ENCODE measurements at places on chromosomes 1 and 21.

GRCh38 chr1:195186544-195186943 lies 1421.7 kb downstream of the KCNT2 start:
- DNase-seq, result no peak

DNA sequence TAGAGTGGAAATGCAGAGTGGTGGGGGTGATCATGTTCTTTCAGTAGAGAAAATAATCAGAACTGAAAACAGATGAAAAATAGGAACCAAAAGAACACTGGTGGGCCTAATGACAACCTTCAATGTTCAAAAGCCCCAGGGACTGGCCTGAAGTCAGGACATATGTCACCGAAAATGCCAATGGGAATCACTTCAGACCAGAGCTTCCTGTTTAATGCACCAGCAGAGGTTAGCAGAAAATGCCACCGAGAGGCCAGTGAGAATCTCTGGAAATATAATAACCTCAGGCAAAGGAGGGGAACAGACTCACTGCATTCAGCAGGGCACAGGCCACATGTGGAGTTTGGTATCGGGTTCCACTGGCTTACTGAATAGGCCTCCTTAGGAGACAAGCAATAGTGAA lies 15.9 kb upstream of the CD58 start:
- DNase-seq, result no peak

GRCh38 chr1:214400131-214400530 lies 119.2 kb downstream of the SMYD2 start:
- no peak for DNase-seq

- DNase-seq, result no peak
Observed at GRCh38 chr1:32939655-32940371, 24.8 kb downstream of the RNF19B start.

Data from esophagus squamous epithelium (tissue), 5 donors.